ENCODE measurements at places on chromosomes 2 and 18.
A peak's percentile ranks its signal among the peaks of the same experiment; 100 is the strongest.

GRCh38 chr2:208586516-208586915 lies 179.9 kb downstream of the PTH2R start:
- DNase-seq: no peak

GRCh38 chr2:27370816-27371620 lies 602 bp downstream of the SNX17 start:
- no peak for DNase-seq

DNA sequence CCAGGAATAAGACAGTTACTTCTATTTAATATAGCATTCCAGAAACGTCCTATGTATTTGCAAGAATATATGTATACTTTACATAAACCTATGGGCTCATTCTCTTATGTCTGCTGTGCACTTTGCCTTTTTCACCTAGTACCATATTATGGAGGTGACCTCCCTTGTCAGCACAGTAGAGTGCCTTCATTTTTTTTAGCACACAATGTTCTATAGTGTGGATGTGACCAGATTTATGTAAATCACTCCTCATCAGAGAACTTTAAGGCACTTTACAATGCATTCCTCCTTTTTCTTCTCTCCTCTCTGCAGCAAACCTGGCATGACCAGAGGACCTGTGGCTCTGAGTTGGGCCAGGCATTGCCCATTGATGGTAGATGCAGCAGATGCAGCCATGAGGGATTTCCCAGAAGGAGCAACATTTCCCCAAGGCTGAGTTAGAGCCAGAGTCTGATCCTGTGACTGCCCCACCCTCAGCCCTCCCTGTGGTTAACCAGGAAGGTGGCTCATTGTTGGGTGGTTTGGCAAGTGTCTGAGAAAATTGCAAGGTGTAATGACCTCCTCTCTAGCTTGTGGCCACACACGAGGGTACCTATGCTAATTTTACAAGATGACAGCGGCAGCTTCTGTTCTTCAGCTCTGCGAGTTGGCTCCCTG lies 76.5 kb upstream of the DLX2 start:
- no peak for DNase-seq

GRCh38 chr18:56001576-56001975 lies 413.6 kb upstream of the TCF4 start:
- DNase-seq: no peak

- DNase-seq: no peak
These were observed 117.9 kb upstream of the OSR1 start for GRCh38 chr2:19476327-19476726.

DNA sequence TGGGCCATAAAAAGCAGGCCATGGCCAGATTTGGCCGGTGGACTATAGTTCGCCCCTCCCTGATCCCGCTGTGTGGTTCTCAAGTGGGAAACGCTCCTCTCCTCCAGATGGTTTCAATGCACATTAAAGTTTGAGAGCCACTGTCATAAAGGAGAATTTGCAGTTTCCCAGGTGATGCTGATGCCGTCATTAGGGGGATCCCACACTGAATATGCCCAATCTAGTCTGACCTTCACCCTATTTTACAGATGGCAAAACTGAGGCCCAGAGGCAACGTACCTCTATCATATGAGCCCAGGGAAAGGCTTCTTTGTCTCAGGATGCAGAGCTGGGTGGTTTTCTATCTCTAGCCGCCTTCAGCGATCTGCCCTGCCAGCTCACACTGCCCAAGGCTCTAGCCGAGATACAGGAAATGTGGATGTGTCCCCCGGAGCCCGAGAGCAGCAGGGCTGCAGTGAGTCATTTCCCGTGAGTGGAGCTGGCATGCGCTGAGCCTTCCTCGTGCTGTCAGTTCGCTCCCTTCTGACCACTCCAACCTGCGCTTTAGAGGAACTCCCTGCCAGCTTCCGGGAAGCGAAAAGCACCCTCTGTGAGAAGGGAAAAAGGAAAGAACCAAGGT lies 116.2 kb downstream of the SMAD7 start:
- peak; percentile 75 for DNase-seq

- DNase-seq: no peak
These were observed 17.0 kb upstream of the LINC00305 start for GRCh38 chr18:64165906-64166305.

DNA sequence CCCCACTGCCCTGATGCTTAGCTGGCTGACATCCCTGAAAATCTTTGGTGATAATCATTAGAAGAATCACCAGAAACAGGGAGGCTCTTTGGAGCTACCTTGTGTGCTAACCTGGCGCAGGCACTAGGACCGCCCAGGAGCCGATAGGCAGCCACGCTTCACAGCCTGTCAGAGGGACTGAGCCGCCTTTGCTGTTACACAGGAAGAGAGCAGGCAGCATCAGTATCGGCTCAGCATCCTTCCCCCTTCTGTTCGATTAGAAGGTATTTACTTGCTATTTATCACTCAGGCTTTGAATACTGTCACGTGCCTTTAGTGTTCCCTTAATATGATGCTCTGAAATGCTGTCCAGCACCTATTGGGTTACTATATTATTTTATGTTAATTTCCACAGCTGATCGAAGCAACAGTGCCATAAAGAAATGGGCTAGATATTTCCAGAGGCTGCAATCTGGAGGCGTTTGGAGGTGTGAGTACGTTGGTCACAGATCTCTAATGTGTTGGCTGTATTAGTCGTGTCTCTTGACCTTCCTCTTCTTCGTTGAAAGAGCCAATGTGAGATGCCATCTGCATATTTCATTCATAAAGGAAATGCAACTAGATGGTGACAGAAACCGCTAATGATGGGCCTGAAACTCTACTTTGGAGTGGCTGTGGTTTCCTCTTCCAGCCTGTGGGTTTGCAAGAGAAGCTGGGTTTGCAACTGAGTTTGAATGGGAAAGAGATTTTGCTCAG lies 110.4 kb upstream of the RAB27B start:
- no peak for DNase-seq

DNA sequence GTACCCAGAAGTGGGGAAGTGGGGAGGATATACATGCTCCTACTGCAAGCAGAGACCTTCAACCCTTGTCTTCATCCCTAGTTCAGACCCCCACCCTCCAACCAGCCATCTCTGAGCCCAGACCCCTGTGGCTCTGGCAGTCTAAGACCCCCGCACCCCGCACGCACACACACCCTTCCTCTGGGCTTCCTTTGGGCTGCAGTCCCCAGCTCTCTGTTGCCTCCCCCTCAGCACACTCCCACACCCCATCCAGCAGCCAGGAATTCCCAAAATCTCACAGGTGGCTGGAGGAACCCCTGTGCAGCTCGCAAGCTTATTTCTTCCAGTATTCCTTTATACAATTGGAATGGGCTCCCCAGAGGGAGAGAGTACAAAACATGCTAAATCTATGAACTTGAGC lies 13.9 kb upstream of the GYPC start:
- DNase-seq: no peak

- DNase-seq: no peak
These were observed 116.4 kb upstream of the PPP1CB start for GRCh38 chr2:28635191-28635611.

- no peak for DNase-seq
These were observed 74.2 kb downstream of the MBP start for GRCh38 chr18:77058290-77058835.

DNA sequence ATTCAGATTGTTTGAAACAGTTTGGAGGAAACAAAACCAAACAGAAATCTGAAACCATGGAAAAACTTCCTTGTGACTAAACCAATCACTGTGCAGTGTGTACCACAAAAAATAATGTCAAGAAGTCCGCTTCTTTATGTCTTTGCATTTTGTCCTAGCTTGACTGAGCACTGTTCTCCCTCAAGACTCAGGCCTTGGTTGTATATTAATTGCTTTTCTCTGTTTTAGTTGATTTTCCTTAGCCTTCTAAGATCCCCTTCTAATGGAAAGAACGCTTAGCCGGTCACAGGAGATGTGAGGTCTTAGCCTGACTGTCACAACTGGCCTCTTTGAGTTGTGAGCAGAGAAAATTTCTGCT lies 56.6 kb downstream of the LCLAT1 start:
- no peak for DNase-seq

GRCh38 chr18:9627642-9628041 lies 13.3 kb upstream of the PPP4R1 start:
- no peak for DNase-seq

DNA sequence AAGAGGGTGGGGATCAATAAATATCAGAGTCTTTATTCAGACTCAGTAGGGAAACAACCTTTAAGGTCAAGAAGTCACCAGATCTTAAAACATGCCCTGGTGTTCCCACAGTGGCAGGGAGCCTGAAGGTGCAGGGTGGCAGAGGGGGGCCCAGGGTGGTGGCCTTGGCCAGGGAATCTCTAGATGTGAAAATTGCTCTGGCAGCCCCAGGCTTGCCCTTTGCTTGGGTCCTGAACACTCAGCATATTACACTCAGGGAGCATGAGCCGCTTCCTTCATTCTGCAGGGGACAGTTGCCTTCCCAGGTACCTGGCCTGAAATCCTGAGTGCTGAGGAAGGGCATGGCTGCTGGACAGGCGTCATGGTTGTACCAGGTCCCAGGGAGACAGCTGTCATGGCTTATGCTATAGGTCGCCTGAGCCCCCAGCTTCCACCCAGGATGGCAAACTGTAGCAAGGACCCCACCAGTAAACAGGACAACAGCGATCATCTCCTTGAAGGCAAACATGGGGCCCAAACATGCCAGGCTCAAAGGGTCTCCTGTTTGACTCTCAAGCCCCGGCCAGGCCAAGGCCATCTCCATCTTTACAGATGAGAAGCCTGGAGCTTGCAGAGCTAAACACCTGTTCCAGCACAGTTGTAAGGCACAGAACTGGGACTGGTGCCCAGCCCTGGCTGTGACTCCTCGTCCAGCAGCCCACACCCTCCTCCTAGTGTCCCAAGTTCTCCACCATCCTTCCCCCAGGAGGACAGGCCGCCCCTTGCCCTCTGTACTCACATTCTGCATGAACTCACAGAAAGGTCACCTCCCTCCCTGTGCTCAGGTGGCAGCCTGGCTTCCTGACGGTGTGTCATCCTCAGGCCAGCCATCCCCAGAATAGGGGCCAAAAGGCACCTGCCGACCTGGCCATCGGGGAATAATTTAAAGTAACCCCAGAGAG lies 14.6 kb downstream of the ABCG8 start:
- DNase-seq: no peak

DNA sequence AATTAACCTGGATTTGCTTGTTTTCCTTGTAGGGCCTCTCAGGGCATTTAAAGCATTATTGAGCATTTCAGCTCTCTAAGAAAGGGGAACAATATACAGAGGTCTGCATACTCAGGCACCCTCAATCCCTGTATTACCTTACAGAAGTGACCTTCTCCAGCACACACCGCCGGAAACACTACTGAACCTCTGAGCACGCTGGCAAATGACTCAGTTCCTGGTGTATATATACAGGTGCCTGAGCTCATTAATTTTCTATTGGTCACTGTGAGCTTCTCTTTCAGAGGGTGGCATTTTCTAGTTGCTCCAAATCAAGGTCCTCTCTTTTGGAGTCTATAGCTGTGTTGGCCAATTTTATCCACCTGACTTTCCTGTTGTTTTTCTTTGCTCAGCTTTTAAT lies 85.2 kb upstream of the COPS8 start:
- no peak for DNase-seq

GRCh38 chr18:49189772-49190171 lies 239.0 kb upstream of the SMAD7 start:
- DNase-seq: no peak

Data from stimulated activated CD4-positive, alpha-beta T cell treated with anti-CD3 and anti-CD28 coated beads, Interleukin-2, amount 100 ng/mL, for 4 hours (primary cell).